Sciatic nerve (tissue), 2 donors: ENCODE measurements at places on chromosomes 13 and 19. TPM values are rescaled to one million over a fixed set of nuclear protein-coding genes. Genes with fewer than 3 reads are reported as not detected.
A peak's percentile ranks its signal among the peaks of the same experiment; 100 is the strongest.

Gene LILRB2
- 12.9 TPM for total RNA-seq

Gene CGB8
- not detected for total RNA-seq

Gene ATG4D
- total RNA-seq = 15.1 TPM

Gene ZNF429
- total RNA-seq = 14.4 TPM

Gene NAPSA
- 3.4 TPM for total RNA-seq

DNA sequence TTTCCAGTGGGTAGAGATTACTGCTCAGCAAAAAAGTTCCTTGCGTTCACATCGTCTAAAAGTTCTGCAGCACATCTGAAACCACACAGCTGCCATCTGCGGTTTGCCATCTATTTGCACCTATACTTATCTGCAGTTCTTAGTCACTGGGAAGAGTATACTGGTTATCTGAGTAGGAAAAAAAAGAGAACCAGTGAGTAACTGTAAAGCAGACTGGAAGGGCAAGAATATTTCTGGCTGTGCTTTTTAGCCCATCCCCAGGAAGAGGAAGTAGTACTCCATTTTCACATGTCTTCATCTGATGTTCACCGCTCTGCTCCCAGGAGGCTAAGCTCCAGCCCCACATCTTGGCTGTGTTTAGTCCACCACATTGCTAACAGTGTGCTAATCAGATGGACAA, 35.6 kb downstream of the EFNB2 start:
- DNase-seq = no peak

GRCh38 chr13:33015791-33016323, 366 bp upstream of the KL start:
- DNase-seq = peak; percentile 64

DNA sequence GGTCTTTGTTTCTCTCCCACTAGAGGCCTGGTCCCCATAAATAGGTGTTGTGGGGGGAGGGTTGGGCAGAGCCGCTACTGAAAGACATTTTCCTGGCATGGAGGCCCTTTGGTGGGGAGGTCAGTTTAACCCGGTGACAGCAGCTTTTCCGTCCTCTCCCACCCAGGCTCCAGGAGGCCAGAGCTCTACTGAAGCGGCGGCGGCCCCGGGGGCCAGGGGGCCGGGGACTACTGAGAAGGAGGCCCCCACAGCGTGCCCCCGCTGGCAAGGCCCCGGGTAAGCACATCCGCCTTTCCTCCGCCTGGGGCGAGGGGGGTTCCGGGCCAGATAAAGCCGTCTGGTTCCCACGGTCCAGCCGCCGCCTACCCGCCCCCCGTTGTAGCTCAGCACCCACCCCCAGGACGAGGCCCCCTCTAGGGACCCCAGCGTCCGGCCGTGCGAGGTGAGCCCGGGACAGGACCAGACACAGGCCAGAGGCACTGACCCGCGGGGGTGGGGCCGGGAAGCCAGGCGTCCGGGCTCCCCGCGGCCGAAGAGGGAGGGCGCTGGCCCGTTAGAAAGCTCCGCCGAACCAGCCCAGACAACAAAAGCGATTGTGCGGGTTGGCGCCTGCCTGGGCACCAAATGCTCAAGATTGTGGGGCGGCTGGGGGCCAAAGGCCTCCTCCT, 1.1 kb upstream of the LTBP4 start:
- DNase-seq = peak; percentile 80

DNA sequence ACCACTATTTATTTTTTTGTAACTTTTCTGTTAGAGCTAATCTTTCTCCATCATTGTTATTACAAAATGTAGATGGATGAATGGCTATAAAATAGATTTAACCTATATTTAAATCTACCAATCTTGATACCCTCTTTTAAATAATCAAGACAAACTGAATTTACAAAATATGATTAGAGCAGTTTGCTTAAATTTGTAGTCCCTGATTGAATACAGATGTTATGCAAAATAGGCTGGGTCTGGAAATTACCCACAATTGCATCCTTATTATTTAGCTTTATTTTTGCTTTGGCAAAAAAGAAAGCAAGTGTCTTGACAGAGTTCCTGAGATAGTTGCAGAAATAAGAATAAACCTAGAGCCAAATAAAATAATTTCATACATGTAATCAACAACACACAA, 352.8 kb downstream of the KLF12 start:
- no peak for DNase-seq

DNA sequence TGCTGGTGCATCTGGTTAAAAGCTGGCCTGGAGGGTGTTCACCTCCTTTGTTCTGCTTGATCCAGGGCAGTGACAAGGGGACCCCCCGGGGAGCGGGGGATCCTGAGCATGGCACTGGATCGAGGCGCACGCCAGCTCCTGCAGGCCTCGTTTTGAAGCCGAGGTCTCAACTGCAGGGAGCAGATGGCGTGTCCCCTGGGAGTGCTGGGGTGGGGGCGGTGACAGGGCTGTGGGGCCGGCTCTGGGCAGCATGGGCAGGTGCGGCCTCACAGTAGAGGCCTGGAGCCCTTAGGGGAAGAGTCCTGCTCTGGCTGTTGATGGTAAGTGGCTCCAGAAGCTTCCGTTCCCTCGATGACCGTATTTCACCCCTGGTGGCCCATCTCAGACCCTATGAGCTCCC, 51.8 kb downstream of the CRTC1 start:
- DNase-seq = no peak

DNA sequence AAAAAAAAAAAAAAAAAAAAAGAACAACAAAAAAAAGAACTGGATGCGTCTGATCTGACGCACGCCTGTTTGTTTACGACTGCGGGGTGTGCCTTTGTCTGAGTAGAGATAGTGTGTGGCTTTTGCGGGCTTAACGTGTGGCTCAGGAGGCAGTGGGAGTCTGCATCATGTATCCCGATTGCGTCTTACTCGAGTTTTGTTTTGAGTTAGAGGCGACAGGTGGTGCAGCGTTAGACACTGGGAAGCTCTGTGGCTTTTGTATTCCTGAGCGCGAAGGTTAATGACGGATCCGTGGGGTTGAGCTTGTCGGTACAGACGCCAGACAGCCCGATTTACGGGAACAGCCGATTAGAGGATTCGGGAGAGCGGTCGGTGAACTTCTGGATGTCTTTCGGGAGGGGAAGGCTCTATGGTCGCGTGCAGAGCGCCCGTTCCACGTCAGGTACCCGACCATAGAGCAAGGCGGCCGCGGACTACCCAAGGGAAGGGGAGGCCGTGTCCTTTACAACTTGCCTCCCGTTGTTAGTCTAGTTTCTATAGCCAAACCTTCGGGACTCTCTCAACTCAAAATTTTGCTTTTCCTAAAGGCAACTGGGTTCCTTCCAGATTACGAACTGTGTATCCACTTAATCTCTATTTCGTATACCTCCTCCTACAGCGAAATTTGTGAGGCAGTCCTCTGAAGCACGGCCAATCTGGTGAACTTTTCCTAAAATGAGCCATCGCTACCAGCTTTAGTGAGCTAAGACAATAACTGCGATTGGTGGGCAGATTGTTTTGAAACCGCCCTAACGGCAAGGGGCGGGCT, 926 bp upstream of the HNRNPUL1 start:
- DNase-seq = peak; percentile 81

- no peak for DNase-seq
Measured at GRCh38 chr13:62185631-62186255, 770.1 kb upstream of the PCDH20 start.
